Lung (tissue), 17 donors: ENCODE measurements at places on chromosomes 1 and 21.
A peak's percentile ranks its signal among the peaks of the same experiment; 100 is the strongest.

- peaks cover 5% of the 10 kb centered on the region for H3K27me3 ChIP-seq
- DNase-seq = no peak
- no peak overlapping the region for H3K4me3 ChIP-seq
- H3K4me1 ChIP-seq = no peaks in the 10 kb centered on the region
Measured at GRCh38 chr1:11474826-11475225, 4.1 kb upstream of the DISP3 start.

- peaks cover 11% of the 10 kb centered on the region for H3K36me3 ChIP-seq
- H3K27me3 ChIP-seq = no peaks in the 10 kb centered on the region
- DNase-seq = no peak
- peak overlapping the region; percentile 91 for H3K27ac ChIP-seq
- no peak overlapping the region for H3K4me3 ChIP-seq
Measured at GRCh38 chr1:12339811-12340543, 110.1 kb downstream of the VPS13D start.

DNA sequence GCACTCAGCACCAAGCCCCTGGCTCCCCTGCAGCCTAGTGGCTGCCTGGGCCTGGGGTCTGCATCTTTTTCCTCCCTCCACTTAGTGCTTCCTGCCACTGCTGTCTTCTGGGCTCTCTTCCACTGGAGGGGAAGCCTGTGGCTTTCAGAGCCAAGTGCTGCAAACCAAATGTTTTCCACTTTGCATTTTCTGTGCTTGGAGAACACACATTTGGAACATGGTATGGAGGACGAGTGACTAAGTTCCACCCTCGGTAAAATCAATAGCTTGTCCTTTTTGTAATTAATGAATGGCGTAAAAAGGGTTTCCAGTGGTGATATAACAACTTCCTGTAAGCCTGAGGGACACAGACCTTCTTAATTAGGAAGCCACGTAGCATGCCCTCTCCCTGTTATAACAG lies 10.1 kb upstream of the GPR153 start:
- no peak overlapping the region for H3K27ac ChIP-seq
- no peaks in the 10 kb centered on the region for H3K36me3 ChIP-seq
- H3K4me1 ChIP-seq = peaks cover 19% of the 10 kb centered on the region
- no peaks in the 10 kb centered on the region for H3K27me3 ChIP-seq

DNA sequence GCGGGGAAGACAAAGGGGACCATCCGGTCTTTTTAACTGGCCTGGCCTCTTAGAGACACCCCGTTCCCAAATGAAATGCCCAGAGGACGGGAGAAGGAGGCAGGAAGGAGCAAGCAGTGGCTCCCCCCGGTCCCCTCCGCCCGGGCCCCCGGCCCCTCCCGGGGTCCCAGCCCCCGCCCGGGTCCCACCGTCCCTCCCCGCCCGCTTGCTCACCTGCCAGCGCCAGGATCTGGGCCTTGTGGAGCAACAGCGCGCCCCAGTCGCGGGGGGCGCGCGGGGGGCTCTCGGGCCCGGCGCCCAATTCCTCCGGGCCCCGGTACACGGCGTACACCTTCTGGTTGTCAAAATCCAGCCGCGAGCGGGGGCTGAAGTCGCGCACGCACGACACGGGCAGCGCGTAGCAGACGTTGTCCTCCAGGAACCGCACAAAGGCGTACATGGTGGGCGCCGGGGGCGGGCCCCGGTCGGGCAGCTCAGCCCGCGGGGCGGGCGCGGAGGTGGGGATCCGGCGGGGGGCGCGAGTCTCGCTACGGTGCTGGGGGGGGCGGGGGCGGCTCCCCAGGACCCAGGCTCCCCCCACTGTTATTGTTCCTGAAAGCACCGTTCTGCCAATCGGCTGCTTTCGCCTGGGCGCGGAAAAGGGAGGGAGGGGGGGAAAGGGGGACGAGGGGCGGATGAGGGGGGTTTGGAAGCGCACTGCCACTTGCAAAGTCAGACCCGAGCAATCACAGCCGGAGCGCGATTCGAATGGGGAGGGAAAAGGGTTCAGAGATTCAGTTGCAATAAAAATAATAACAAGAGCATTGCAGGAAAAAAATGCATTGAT lies at the start of gene BEND5:
Gene BEND5 (minus strand): TSS at position 499 of the 826 bp plus-strand sequence. CDS start 60 bp downstream, at position 439.
- H3K36me3 ChIP-seq = no peaks in the 10 kb centered on the region
- H3K27ac ChIP-seq = peak within 1 kb of the TSS; percentile 72
- H3K4me3 ChIP-seq = peak within 1 kb of the TSS; percentile 59
- H3K4me1 ChIP-seq = no peaks in the 10 kb centered on the region
- peak; percentile 96 for DNase-seq

DNA sequence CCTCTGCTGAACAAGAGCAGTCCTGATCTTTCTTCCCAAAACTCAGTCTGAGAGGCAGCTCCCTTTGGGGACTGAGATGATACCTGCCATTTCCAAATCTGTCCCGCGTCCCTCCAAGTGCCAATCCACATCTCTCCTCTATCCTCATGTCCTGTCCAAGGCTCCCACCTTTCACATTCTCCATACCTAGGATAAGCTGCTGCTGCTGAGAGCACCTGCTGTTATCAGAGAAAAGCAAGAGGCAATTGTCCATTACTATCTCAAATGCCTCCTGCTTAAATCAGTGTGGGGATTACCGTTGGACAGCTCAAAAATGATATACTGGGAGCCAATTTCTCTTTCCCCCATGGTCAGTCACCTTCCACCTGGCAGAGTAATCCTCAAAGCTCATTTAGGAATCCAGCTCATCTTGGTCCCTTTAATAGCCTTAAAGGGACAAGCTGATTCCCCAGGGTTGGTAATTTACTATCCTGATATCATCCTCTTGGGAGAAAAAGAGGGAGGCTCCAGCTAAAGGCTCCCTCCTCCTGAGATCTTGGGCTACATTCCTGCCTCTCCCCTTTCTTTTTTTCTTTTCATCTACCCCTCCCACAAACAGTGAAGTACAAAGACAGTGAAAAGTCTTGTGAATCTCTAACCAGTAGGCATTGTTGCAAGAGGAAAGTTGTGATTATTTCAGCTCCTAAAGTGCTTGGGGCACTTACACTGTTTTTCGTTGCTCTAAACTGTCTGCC lies 278.1 kb upstream of the CAMK1G start:
- H3K4me3 ChIP-seq = no peak overlapping the region
- H3K27me3 ChIP-seq = no peaks in the 10 kb centered on the region
- no peaks in the 10 kb centered on the region for H3K36me3 ChIP-seq
- no peak for DNase-seq
